Right ventricle myocardium inferior (tissue), 1 donor: ENCODE measurements at places on chromosomes 6 and 20. TPM values are rescaled to one million over a fixed set of nuclear protein-coding genes. Genes with fewer than 3 reads are reported as not detected.

- no peak for DNase-seq
These were observed 86.3 kb downstream of the SLC22A23 start for GRCh38 chr6:3370361-3371221.

- DNase-seq, result peak; percentile 67
These were observed 25.9 kb downstream of the PYGB start for GRCh38 chr20:25273541-25274358.

- DNase-seq, result no peak
These were observed 112.8 kb downstream of the ADTRP start for GRCh38 chr6:11665604-11666326.

- DNase-seq, result no peak
These were observed 58.7 kb upstream of the MLN start for GRCh38 chr6:33862536-33862935.

TINAG gene
- total RNA-seq, result not detected
